ENCODE measurements at places on chromosomes 5 and 9. TPM values are rescaled to one million over a fixed set of nuclear protein-coding genes. Genes with fewer than 3 reads are reported as not detected.

The CDC20B gene
- total RNA-seq: not detected

The PCDHGB7 gene
- 5.8 TPM for total RNA-seq

GRCh38 chr5:111389390-111390082 is 122.8 kb downstream of the STARD4 start:
- DNase-seq: no peak

- DNase-seq: no peak
These were observed 34.3 kb downstream of the NFIB start for GRCh38 chr9:14279671-14280070.

The PCDHA9 gene
- 0.83 TPM for total RNA-seq

DNA sequence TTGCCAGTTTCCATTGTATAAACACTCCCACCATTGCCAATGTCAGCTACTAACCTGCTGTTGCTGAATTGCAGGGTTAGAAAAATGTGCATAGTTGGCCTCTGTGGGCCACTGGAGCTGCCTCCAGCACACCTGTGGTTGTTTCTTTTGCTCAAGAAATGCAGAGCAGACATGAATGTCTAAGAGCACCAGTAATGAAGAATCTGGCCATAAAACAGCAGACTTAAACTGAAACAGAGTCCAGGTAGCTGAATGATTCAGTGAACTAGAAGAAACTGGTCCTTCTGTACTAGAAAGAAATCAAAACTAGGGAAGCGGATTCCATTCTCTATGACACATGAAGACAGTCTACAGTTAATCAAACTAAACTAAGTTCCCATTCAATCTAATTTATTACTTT is 48.2 kb downstream of the NUDT12 start:
- DNase-seq: no peak

The PCDHGB1 gene
- total RNA-seq: not detected

The RELL2 gene
- 10.3 TPM for total RNA-seq

The TLX3 gene
- total RNA-seq: not detected

- no peak for DNase-seq
These were observed 42.2 kb upstream of the ANKRD33B start for GRCh38 chr5:10521466-10522223.

The FUT7 gene
- not detected for total RNA-seq

DNA sequence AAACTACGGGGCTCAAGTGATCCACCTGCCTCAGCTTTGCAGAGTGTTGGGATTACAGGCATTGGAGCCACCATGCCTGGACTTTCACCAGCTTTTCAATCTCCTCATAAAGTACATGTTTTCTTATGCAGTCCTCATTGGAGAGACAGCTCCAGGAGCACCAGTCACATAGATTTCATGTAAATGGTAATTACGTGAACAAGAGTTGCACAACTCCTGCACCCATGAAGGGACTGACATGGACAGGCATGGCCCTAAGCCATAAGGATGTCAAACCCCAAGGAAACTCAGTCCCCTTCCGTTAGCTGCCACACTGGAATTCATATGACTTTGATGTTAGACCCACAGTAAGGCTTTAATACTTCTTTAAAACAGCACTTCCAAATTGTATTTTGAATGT is 7.6 kb upstream of the ADGRV1 start:
- DNase-seq: no peak

- no peak for DNase-seq
These were observed 459.4 kb upstream of the GRIA1 start for GRCh38 chr5:153030755-153031725.

DNA sequence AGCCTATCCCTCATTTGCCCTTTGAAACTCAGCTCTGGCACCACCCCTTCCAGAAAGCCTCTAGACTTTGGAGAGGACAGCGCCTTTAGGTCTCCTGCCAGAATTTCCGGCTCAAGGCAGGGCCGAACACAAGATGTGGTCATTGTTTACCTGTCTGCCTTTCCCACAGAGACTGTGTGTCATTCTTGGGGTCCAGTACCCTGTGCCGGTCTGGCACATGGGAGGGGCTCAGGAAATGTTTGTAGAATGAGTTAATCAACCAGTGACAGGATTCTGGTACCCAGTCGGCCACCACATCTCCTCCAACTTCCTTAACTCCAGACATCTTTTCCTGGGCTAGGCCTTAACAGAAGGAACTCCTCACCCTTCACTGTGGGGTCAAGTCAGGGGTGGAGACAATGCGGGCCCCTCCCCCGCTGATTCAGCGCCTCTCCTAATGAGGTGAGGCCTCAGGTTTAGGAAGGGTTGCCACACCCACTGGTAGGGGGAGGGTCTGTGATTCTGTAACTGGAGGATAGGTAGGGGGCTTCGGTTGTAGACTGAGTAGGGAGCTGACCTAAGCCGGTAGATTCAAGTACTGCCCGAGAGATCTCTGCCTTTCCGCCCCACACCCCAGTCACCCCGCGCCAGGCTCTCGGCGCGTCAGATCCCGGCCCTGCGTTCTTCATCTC is 29.3 kb downstream of the PCDH1 start:
- DNase-seq: peak; percentile 73

GRCh38 chr9:95772320-95773052 is 103.0 kb upstream of the ERCC6L2 start:
- no peak for DNase-seq

DNA sequence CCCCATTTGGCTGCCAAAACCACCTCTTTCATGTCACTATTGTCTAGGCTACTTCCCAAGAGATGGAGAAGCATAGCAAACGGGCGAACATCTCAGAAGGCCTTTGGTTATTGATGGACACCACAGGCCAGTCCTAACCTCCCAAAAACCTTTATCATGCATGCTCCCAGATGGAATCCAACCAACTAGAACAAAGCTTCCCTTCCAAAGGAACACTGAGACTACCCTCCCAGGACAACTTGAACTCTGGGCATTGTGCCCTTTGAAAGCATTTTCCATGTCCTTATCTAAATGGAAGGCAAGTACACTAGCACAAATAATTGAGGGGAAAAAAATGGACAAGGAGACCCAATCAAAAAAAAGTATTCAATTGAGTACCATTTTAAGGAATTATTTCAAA is 65.6 kb downstream of the SPOCK1 start:
- DNase-seq: no peak

DNA sequence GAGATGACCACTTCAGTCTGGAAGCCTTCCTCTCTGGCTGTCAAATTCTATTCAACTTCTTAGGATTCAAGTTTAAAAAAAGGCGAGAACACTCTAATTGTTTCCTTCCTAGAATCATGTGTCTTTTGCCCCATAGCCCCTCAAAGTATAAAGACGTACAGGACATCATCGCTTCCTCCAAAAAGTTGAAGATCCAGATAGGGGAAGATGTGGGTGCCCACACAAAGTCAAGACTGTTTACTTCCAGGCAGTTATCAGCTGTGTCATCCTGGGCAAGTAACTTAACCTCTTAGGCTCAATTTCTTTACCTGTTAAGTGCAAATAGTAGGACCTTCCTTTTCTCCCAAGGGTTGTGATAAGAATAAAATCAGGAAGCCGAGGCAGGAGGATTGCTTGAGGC is 40.1 kb downstream of the PPARGC1B start:
- DNase-seq: no peak

- DNase-seq: peak; percentile 13
These were observed 3.6 kb upstream of the SPATA24 start for GRCh38 chr5:139407517-139407916.

DNA sequence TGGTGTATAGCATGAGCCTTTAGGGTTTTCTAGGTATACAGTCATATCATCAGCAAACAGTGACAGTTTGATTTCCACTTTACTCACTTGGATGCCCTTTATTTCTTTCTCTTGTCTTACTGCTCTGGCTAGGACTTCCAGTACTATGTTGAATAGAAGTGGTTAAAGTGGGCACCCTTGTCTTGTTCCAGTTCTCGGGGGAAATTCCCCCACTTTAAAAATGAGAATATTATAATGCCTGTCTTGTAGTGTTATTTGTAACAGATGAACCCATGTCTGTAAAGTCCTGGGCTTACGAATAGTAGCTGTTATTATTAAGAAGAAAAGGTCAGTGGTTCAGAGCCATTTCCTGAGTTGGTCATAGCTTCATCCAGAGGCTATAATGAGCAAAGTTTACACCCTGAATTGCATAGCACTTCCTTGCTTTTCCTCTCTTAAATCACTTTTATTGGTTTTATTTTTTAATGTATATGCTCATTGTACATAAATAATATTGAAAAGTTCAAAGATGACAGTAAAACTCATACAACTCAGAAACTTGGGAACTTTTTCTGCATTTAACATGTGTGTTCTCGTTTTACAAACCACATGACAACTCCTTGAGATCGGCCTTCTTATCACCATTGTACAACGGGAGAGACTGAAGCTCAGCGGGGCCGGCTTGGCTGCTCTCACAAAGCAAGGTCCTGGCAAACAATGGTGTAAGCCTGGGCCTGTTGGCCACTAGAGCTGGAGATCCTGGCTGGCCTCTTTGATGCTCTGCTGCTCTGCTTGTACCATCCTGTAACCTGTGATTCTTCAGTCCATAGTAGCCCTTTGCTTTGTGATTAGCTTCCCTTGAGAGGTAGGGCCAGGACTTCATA is 85.2 kb downstream of the CYFIP2 start:
- DNase-seq: no peak

The ARID3C gene
- total RNA-seq: not detected

DNA sequence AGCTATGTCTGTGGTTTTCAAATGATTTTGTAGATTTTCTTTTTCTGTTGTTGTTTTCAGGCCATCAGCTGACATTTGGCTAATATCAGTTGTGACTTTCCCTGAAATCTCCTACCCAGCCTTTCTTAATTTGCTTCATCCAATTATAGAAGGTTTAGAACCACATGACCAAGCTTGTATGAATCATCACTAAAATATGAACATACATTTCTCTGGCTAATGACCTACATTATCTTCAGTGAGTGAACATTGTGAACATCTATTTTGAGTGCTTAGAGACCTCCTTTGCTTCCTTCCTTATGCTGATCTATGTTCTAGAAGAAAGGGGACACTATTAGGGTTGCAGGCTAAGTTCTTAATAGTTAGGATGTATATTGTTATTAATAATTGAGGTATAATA is 532.5 kb downstream of the RAB3C start:
- DNase-seq: no peak

GRCh38 chr9:97473717-97474116 is 27.7 kb upstream of the TMOD1 start:
- DNase-seq: no peak

The HTR4 gene
- 46.6 TPM for total RNA-seq

GRCh38 chr9:6147846-6148245 is 67.8 kb upstream of the IL33 start:
- DNase-seq: no peak

GRCh38 chr5:84599964-84600363 is 215.3 kb upstream of the EDIL3 start:
- no peak for DNase-seq

GRCh38 chr5:96176022-96176421 is 214.4 kb upstream of the ELL2 start:
- no peak for DNase-seq

DNA sequence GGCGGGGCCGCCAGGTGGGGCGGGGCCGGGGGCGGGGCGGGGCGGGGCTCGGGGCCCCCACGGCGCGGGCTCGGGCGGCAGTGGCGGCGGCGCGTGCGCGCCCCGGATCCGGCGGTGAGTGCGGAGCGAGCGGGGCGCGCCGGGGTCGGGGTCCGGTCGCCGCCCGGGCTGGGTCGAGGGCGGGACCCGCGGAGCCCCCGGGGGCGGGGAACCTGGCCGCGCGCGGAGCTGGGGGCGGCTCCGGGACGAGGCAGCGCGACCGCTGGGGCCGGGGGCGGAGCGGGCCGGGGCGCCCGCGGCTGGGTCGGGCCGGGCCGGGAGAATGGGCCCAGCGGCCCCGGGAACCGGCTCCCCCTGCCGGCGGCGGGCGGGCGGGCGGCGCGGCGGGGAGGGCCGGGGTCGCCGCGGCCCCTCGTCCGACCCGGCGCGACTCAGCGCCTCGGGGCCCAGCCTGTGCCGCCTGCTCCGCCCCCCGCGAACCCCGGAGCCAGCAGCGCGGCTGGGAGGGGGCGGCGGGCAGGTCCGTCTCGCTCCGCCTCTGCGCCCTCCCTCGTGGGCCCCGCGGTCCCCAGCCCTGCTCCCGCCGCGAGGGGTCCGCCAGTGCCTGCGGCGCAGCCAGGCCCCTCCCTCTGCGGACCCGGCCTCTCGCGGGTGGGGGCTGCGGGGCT is 3.1 kb downstream of the EGFL7 start:
- no peak for DNase-seq

The SMIM33 gene
- 0.76 TPM for total RNA-seq

DNA sequence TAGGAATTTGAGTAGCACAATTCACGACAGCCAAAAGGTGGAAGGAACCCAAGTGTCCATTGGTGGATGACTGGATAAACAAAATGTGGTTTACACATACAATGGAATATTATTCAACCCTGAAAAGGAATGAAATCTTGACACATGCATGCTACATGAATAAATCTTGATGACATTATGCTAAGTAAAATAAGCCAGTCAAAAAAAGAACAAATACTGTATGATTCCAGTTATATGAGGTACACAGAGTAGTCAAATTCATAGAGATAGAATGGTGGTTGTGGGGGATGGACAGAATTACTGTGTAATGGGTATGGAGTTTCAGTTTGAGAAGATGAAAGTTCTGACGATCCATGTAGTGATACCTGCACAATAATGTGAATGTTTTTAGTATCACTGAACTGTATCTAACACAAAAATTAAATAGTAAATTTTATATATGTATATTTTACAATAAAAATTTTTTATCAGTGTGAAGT is 117.7 kb upstream of the GNA14 start:
- DNase-seq: no peak

DNA sequence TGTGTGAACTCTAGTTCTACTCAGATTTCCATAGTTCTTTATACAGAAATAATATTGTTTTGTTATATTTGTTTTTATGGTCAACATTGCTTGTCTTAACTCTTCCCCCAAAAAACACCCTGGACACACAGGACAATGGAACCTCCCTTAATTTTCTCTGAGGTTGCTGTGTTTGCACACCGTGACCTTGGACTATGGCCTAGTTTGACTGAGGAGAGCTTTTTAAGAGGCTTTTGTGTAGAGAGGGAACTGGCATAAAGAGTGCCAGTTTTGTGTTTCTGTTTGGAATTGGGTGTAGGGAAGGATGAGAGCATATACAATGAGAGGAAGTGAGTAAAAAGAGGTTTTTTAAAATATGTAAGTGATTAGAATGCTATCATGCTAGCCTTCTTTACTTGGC is 101.1 kb upstream of the MEF2C start:
- no peak for DNase-seq

DNA sequence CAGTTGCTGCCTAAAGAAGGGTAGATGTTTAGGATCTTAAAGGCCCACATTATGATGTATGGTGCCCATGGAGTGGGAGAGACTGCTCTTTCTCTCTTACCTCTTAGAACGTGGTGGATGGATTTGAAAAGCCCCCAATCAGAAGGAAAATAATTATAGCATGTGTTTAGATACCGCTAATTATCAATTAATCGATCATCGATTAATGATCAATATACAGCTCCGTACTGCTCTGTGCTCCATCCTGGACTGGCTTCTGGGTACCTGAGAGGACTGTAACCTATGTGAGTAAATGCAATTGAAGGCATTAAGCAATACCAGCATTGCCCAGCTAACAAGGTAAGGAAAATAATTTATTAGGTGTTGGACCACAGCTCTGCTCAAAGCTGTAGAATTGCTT is 149.1 kb downstream of the MAST4 start:
- DNase-seq: no peak

The ADCY2 gene
- total RNA-seq: 7.8 TPM

Measured in Peyer's patch (tissue), 4 donors.